ENCODE measurements at places on chromosomes 1 and 21.
A peak's percentile ranks its signal among the peaks of the same experiment; 100 is the strongest.

DNA sequence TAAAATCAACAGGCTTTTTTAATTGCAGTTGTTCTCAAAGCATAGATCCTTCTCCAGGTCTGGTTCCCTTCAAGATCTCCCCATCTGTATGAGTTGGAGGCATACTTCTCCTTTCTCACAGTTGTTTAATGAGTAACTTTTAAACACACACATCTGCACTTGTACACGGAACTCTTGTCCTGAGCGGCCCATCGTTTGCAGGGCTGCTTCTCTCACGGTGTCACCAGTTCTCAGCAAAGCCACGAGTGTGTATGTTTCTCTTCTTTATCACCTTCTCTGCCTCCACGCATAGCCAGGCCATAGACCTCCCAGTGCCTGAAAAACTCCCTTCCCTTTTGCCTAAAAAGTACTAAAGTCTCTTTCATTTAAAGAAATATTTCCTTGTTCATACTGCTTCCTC is 68.7 kb upstream of the ROR1 start:
- no peak for DNase-seq

DNA sequence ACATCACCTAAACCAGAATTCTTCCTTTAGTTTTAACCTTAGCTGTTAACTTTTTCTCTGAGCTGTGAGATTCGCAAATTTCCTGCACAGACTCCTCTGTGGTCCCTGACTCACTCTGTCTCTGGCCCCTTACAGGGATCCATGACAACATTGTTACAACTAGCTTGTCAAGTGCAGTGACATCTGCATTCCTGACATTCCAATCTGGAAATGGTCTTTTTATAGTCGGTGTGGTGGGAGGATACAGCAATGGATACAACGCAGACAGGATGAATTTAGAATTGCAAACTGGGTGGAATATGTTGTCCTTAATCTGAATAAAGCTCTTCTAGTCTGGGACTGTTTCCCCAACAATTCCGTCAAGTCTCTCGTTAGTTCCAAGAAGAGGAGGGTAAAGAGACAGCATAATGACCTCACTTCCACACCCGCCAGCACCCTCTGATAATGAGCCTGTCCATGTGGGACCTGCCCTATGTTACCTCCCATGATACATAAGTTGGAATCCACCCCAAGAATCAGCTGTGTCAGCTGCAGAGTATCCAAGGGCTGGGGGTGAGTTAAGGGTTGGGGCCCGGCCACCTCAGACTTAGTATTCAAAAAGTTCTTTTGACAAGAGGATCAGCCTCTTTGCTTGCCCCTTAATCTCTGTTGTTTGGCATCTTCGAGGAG is 49.4 kb downstream of the ILDR2 start:
- peak; percentile 24 for DNase-seq

DNA sequence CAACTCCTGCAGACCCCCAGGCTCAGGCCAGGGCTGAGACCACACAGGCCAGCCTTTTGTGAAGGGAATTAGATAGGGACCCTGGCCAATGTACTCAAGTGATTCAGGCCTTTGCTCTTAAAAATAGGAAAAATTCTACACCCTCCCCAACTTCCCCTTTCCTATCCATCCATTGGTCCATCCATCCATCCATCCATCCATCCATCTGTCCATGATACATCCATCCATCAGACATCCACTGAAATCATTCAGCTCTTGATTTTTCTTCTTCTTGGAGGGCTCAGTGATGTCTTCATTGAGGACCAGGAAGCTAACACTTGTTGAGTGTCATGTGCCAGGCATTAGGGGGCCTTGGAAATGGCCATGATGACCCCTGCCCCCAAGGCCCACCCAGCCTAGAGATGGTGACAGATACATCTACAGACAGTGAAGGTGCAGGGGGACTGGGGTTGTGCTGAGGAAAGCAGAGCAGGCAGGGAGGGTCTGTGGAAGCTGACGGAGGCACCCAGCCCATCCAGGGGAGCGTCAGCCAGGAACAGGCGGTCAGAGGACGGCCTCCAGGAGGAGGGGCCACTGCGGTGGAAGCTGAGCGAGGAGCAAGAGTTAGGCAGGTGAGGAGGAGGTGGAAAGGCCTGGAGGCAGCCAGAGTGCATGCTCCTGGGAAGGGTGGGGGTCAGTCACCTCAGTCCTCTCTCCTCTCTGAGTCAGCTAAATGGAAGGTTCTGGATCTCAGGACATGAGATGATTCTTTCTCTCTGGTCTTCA is 81.9 kb downstream of the EPHB2 start:
- DNase-seq: no peak

DNA sequence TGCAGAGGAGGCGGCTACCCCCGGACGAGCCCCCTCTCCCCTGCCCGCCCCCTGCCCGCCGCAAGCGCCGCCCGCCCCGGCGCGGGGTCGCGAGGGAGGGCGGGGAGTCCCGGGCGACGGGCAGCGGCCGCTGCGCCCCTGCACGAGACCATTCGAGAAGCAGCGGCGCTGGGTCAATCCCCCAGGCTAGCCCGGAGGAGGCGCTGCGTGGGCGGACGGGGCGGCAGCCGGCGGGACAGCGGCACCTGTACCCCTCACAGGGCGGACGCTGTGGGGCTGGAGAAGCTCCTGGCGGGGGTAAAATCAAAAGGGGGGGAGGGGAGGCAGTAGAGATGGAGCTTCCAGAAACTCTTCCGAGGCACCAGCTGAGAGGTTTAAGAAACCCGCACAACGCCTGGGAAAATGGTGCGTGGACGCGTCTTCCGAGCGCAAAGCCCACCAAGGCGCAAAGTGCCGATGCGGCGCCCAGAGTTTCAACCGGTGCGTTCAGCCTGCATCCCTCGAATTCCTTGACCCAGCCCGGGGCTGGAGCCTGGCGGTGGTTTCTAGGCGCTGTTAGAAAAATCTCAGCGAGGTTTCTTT is at the start of gene PLPPR5:
Gene PLPPR5, minus strand, starts transcription at position 1 of the 582 bp plus-strand sequence. CDS start 190 bp downstream, outside the sequence.
- DNase-seq: peak; percentile 20

GRCh38 chr1:81432059-81432458 is 368.7 kb upstream of the ADGRL2 start:
- DNase-seq: peak; percentile 80

- no peak for DNase-seq
Observed at GRCh38 chr1:224273641-224274040, 56.3 kb downstream of the NVL start.

GRCh38 chr1:25996966-25997827 is 666 bp downstream of the PAFAH2 start:
- peak; percentile 90 for DNase-seq

- DNase-seq: no peak
Observed at GRCh38 chr1:2967329-2967725, 53.9 kb upstream of the ACTRT2 start.

GRCh38 chr1:30770150-30770549 is 12.6 kb upstream of the LAPTM5 start:
- no peak for DNase-seq

DNA sequence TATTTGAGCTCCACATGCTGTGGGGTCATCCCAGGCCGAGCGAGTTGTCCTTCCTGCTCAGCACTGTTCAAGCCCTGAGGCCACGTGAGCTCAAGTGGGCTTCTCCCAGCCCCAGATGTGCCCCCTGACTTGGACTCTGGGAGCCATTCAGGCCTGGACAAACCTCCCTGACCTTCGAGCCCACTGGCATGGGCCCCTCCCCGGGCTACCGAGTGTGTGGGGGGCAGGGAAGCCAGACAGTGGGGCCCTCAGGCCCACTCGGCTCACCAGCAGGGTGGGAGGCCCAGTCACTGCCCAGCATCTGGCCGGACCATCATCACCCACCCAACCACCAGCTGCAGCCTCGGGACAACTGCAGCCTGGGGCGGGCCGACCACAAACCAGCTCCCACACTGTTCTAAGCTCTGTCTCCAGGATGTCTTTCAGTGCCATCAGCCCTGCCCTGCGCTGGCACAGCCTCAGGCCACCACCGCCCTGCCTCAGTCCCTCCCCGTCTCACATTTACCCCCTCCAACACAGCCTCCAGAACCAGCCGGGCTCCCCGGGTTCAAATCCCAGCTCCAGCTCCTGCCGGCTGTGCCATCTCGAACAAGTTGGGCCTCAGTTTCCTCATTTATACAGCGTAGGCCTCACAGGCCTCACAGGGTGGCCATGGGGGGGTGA is 20.9 kb upstream of the PLEKHG5 start:
- peak; percentile 57 for DNase-seq

GRCh38 chr1:195908121-195908520 is 700.1 kb downstream of the KCNT2 start:
- no peak for DNase-seq

- DNase-seq: peak; percentile 52
Observed at GRCh38 chr1:226737819-226738420, 1.2 kb downstream of the ITPKB start.

DNA sequence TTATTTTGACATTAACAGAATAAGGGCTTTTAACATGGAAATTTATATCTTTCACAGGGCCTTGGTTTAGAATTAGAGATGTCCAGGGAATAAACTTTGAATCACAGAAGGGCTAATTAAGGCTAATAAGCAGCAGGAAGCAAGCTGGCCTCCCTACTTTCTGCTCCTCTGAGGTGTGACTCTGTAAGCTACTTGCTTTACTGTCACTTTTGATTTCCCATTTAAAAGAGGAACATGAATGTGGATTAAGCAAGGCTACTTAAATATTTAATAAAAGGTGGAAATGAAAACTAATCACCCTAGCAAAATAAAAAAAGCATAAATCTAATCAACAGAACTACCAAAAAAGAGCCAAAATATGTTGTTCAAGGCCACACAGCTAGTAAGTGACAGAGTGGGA is 28.9 kb upstream of the CD5L start:
- no peak for DNase-seq

GRCh38 chr1:216640100-216640499 is 83.1 kb downstream of the ESRRG start:
- DNase-seq: no peak

DNA sequence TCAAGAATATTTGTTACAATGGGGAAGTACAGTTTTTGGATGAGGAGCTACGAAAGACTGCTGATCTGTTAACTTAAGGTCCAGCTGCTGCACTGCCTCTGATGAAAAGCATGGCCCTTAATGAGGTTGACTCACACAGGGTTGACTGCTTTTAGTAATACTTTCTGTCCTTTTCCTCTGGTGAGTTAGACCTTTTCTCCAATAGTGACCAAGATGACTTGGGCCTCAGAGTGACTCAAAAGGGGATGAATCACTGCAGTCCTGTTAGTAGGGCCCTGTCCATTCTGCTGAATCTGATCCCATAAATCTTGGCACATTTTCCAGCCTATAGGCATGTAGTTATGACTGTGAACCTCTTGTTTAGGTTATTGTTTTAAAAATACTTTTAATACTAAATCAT is 2.7 kb downstream of the DISP1 start:
- no peak for DNase-seq

DNA sequence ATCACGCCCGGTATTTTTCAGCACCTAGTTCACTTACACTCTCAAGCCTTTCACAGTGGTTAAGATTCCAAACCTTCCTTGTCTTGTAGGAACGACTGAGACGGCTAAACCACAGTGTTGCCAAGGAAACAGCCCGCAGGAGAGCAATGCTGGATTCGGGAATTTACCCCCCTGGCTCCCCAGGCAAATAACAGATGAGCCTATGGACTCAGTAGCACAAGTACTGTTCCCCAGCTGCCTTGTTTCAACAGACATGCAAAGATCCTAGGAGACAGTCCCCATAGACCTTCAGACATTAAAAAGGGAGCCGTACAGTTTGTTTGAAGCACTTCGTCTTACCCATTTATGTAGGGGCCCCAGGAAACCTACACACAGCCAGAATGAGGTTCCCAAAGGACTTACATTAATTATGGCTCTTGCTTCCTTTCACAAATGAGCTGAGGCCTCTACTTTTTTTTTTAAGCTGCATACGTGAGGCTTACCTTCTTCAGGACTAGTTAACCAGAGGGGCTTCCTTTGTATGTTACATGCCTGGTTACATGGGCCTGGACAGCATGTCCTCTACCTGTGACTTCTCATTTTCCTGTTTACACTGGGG is 2.7 kb downstream of the SNAPIN start:
- DNase-seq: no peak

- peak; percentile 72 for DNase-seq
Observed at GRCh38 chr1:147641695-147642592, 28.4 kb downstream of the ACP6 start.

DNA sequence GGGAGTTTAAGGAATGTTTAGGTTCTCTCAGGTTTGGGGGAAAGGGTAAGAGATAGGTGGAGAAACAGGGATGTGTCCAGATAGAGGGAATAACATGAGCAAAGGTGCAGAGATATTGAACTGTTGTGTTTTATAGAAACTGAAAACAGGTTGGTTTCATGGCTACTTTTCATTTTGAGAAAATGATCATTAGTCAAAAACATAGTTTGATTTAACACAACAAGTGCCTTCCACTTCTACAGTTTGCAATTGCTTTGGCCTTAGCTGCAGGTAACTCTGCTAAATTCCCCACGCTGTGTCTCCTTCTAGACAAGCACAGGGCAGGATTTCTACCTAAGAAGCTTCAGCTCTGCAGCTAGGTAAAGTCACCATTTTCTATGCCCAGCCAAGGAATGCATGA is 124.9 kb downstream of the RGS2 start:
- no peak for DNase-seq

DNA sequence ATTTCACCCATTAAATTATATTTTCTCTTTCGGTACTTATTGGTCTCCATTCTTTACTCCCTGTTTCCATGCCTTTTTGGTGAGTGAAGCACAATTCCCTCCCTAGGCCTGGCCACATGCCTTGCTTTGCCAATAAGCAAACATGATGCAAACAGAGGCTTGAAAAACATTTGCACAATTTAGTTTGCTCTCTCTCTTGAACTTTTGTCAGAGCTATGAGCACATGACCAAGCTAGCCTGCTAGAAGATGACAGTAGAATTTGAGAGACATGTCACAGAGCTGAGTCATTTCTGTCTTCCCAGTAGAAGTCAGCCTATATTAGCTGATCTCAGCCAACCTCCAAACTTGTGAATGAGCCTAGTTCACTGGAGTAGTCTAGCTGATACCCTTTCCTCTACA is 24.6 kb downstream of the ANGPTL3 start:
- DNase-seq: no peak

DNA sequence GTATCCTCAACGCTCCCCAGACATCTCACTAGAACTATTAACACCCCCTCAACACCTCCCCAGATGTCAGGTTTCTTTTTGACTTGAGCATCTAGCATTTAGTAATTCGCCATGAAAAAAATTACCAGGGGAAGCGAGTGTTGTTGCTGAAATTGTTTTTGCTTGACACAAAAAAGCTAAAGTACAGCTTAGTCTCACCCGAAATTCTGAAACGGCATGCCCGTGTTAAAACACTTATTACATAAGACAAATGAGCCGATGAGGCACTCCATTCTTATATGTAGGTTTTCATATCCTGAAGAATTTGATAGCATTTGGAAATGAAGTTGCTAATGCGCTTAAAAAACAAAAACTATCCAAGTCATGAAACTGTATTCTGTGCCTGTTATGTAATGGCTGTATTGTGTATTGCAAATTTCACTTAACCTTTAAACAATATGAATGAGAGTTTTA is 1.3 kb upstream of the NRIP1 start:
- DNase-seq: no peak

DNA sequence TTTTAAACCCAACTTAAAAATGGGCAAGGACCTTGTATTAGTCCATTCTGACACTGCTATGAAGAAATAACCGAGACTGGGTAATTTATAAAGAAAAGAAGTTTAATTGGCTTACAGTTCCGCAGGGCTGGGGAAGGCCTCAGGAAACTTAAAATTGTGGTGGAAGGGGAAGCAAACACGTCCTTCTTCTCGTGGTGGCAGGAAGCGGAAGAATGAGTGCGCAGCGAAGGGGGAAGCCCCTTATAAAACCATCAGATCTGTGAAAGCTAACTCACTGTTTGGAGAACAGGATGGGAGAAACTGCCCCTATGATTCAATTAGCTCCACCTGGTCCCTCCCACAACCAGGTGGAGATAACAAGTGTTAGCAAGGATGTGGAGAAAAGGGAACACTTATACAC is 237.7 kb downstream of the SEC16B start:
- DNase-seq: no peak

Data from tongue (tissue), 3 donors.